ENCODE measurements at places on chromosomes 12 and 14.

GRCh38 chr12:81668475-81668874 lies 90.7 kb downstream of the PPFIA2 start:
- no peak for DNase-seq

- no peak for DNase-seq
Measured at GRCh38 chr14:65661865-65662264, 249.3 kb downstream of the FUT8 start.

DNA sequence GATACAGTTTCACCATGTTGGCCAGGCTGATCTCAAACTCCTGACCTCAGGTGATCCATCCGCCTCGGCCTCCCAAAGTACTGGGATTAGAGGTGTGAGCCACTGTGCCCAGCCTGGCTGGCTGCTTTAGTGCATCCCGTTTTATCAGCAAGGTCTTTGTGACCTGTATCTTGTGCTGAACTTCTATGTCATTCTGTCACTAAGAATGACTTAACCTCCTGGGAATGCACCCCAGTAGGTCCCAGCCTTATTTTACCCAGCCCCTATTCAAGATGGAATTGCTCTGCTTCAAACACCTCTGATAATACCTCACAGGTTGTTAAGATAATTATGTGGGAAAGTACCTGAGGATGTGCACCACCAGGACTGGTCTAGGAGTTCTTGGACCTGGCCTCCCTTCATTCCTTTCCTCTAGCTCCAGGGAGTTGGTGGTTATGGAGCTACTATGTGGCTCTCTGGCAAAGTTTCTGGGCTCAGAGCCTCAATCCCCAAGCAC lies 26.1 kb upstream of the JPH4 start:
- DNase-seq = no peak

DNA sequence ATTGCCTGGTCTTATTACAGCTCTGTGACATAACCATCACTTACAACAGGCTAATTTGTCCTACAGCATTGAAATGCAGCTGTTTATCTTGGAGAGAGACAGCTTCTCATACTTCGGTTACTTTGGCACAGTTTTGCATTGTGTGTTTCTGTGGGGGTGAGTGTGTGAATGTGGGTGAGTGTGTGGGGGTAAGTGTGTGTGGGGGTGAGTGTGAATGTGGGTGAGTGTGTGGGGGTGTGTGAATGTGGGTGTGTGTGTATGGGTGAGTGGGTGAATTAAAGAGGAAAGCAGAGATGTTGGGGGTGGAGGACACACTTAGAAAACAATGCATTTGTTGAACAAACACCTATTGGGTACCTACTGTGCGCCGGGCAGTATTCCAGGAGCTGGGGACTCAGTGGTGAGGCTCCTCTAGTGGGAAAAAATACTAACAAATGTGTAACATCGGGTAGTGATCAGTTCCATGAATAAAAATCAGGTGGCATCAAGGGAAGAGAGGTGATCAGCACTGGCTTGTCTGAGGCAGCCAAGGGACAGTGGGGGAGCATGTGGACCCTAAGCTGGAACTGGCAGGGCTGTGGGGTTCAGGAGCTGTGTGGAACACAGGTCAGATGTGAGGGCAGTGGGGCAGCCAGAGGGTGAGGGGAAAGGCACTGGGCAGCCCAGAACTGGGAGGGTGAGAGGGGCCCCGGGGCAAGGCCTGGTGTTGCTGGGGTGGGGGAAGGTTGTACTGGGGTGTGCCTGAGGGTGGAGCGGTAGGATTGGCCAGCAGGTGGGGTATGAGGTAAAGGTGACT lies 44.1 kb upstream of the AMN start:
- DNase-seq = no peak

GRCh38 chr14:60720962-60721325 lies 3.2 kb downstream of the SIX4 start:
- DNase-seq = no peak

- DNase-seq = no peak
Measured at GRCh38 chr12:75361408-75361807, 26.9 kb downstream of the GLIPR1L1 start.

- DNase-seq = no peak
Measured at GRCh38 chr14:22748631-22749068, 17.8 kb upstream of the OXA1L start.

GRCh38 chr14:102911541-102911951 lies 10.9 kb upstream of the AMN start:
- DNase-seq = no peak

DNA sequence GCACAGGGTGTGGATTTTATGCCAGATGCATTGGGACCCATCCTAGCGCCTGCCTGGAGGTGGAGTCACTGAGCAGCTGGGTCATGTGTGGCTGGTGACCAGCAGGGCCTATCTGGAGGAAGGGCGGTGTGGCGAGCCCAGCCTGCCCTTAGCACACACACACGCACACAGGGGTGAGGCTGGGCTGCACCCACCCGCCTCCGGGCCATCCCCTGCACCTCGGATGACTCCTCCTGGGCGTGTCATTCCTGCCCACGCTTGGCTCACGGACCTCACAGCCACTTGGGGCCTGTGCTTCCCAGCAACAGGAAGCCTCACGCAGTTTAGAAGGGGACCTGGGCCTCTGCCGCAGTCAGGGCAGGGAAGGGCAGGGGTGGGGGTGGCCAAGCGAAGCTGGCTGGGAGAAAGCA lies 36.2 kb upstream of the FZD10 start:
- DNase-seq = no peak

DNA sequence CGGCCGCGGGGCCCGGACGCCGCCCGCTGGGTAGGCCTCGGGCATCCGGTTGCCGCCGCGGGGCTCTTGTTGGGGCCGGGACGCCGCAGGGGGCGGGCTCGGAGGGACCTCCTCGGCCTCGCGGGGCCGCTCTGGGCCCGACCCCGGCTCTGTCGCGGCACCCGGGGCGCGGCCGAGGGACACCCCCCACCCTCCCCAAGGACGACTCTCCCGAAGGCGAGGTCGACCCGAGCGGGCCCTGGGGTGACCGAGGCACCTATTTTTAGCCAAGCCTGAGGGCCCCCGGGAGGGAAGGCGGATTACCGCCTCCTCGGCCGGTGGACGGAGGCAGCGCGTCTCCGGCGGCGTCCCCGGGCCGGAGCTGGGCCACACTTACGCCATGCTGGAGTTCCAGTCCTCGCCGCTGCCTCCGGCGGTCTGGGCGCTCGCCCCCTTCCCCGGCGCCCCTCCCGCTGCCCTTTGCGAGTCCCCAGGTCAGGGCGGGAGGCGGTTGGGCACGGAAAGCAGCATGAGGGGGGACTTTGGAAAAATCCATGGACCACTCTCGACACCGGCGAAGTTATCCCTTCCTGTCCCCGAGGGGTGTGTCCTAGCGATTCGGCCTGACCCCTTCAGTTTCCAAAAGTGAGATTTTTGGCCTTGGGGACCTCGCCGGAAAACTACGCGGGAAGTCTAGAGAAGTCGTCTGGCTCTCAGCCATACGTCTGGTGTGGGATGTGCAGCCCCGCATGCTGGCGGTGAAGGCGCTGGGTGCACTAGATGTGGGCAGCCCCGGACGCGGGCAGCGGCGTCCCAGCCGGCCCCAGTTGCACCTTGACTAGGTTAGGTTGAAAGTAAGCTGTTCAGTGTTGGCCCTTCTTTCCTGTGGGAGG lies 699 bp downstream of the KTN1 start:
- DNase-seq = peak; percentile 46

DNA sequence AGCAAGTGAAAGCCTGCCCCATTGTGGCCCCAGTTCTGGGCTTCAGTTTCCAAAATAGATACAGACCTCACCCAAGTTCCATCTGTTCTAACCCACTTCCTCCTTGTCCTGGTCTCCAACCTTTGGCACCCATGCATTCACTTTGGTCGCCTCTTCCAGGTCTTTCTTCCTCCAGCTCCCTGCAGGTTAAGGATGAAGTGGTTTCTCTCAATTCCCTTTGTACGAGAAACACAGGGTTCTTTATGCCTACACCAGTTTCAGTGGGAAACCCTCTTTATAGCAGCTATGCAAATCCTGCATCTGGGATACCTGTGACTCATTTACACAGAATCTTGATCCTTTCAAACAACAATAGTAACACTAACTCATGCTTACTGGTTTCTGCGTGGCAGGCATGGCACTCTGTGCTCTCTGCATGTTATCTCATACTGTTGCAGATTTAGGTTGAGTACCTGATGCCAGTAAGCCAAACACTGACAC lies 110.6 kb upstream of the AMIGO2 start:
- DNase-seq = no peak

GRCh38 chr12:10392394-10392930 lies 2.6 kb upstream of the KLRK1 start:
- no peak for DNase-seq

DNA sequence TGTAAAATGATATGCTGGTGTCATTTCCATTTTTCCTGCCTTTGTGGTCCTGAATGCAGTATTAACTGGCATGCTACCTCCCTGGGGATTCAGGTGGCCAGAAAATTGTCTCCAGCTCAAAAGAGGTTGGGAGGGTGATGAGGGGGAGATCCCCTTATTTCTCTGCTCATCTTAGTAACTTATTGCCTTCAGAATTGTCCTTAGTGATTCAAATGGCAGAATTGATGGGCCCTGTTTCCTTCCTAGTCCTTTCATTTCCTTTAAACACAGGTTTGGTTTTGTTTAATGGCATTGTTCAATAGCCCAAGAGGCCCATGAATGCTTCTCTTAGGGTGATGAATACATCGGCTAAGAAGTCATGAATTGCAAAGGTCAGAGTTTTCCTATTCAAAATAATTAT lies 207.0 kb downstream of the SLC41A2 start:
- DNase-seq = no peak

DNA sequence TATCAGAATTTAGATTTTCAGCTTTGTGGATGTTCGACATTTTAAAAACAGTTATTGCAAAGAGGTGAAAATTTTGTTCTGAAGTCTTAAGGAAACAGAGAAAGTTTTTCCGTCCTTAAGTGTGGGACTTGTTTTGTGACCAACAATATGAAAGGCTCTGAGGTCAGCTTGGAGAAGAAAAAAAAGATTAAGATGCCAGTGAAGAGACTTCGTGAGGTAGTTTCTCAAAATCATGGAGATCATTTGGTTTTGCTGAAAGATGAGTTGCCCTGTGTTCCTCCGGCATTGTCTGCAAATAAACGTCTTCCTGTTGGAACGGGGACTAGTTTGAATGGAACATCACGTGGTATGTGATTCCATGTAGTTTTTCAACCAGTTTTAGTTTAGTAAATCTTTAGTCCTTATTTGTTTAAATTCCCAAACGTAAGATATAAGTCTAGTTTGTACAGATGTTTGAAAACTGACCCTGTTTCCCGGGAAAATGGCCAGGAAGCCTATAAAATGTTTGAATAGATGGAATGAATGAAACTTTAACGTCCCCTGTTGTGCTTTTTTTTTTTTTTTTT lies 682 bp downstream of the KIAA0586 start:
- no peak for DNase-seq

GRCh38 chr14:54715239-54715638 lies 148.3 kb downstream of the SAMD4A start:
- no peak for DNase-seq

DNA sequence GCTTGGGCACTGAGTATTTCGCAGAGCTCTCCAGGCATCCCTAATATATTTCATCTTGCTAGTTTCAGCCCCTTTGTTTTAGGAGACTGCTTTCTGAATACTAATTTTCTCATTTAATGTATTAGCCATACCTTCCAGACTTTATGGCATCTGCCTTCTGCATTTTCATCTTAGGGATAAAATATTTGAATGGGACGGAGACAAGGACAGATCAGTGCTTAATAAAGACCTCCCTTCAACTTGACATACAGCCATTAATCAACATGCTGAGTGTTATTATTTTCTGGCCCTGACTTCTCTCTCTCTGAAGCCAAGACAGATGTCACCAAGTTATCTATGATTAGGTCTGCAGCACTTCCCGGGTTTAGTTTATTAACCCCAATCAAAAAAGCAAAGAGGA lies 42.4 kb downstream of the CACNA2D4 start:
- no peak for DNase-seq

- no peak for DNase-seq
Measured at GRCh38 chr14:32561520-32561919, 232.4 kb downstream of the AKAP6 start.

DNA sequence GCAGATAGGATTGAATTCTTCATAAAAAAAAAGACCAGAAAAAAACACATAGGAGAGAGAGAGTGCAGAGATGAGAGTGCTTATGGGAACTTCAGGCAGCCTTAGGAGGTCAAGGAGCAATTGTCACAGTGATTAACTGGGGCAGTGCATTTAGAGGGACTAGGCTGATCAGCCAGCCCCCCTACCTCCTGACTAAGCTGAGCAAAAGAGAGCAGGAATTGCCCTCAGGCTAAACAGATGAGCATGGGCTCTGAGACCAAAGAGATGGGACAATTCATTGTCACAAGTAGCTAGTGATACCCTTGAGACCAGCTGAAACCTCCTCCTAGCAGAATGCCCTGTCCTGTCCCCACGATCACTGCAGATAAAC lies 124.0 kb downstream of the BTG1 start:
- DNase-seq = no peak

DNA sequence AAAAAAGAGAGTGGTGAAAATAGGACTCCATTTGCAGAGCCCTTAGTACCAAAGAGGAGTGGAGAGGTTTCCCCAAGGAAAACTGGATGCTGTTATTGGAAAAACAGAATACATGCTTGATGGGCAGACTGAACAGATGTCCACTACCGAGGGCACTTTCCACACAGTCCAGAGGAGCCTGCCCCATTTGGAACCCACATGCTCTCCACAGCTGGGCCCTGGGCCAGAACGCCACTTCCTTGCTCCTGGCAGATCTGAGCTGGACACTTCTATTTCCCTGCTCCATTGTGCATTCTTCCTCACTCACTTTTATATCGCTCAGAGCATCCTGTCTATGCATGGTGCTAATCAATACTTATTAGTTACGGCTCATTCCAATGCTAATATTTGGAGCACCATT lies 249.9 kb downstream of the SLC15A4 start:
- DNase-seq = no peak

GRCh38 chr14:77204907-77205306 lies 23.3 kb downstream of the TMEM63C start:
- DNase-seq = no peak

DNA sequence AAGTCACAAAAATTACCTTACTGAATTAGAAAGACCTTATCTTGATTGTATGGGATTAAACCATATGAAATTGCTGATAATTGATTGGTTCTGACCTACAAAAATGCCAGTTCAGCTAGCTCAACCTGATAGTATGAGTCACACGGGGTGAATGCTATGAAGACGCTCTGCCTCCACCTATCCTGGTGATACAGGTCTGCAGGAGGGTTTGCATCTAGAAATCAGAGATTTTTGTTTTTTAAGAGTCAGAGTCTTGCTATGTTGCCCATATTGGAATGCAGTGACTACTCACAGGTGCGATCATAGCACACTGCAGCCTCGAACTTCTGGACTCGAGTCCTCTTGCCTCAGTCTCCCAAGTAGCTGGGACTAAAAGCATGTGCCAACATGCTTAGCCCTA lies 120.4 kb downstream of the HMGA2 start:
- DNase-seq = no peak

Measured in activated T-helper 2 cell treated with anti-CD3 and anti-CD28 coated beads, Interferon-gamma antibody, Interleukin-2, Interleukin-4, amounts not matched to agents 10 μg/mL and 5 μg/mL and 100 μg/mL, durations not matched to agents 14 hours and 24 hours and 36 hours (primary cell).